ENCODE measurements at places on chromosomes 2 and 18.

GRCh38 chr18:12645751-12646203 lies 12.1 kb downstream of the SPIRE1 start:
- DNase-seq, result no peak

DNA sequence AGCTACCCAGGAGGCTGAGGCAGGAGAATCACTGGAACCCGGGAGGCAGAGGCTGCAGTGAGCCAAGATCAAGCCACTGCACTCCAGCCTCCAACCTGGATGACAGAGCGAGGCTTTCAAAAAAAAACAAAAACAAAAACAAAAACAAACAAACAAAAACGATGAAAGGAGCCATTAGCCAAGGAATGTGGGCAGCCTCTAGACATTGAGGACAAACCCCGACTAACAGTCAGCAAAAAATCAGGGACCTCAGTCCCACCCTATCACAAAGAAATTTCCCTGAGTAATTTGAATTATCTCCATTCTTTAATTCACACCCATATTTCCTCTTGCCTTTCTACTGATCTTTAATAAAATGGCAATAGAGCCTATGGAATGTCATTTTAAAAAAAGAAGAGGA lies 75.8 kb downstream of the MBD2 start:
- DNase-seq, result no peak

DNA sequence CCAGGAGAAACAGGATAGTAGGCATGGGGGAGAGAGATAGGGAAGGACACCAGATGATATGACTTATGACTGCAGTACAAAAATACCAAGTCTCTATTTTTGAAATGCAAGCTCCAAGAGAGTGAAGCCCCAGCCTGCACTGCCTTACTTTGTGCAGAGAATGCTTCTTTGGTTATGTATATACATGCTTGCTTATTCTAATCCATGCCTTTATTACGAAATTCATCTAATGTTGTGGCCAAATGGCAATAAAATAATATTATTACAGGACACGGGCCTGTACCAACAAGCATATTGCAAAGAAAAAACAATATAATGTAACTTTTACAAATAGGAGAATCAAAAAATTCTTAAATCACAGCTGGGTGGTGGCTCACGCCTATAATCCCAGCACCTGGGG lies 110.8 kb downstream of the BCL11A start:
- no peak for DNase-seq

GRCh38 chr2:225615514-225615913 lies 216.0 kb downstream of the NYAP2 start:
- DNase-seq, result no peak

DNA sequence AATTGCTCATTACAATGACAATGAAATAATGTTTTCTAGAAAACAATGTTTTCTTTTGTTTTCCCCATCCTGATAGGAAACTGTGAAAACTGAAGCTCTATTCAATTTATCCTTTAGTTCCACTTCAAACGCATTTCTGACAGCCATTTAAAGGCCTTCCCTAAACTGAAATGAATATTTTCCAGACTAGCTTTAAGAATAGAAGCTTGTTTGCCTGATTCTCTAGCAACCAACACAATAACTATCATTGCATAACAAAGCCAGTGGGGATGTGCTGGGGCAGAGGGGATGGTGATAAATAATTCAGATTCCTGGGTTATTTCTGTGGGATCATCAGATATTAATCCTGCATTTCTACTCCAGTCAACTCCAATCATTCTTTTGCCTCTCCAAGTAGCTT lies 427.1 kb downstream of the RND3 start:
- DNase-seq, result no peak

DNA sequence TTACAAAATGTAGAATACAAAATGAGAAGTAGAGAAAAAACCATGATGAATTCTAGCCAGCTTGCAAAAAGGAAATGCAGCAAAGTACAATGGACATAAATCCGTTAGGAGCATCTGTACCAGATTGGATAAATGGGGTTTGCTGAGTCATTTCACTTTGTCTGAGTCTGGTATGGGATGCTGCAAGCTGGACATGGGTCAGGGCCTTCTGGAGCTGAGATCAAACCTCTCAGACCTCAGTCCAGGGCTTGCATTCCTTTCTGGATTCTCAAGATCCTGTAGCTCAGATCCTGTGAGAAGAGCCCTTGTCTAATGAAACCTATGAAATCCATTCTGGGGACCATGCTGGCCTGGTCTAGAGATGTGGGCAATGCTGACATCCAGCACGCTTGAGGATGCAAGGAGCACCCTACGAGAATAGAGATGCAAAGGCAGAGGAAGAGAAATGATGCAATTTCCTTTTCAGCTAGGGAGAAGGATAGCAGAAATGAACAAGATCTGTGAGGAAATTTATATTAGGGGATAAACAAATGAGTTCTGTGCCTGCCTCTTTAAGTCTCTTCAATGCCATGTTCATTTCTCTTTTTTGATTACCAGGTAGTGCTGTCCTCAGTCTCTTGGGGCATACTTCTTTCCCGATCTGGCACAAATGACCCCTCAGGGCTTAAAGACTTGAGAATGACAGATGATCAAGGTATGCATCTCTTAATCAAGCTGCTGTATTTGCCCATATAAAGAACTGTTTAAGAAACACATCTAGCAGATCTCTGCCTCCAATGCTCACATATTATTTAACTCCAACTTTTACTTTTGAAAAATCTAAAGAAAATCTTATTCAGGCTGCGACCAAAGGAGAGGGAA lies 230.4 kb downstream of the MEIS1 start:
- no peak for DNase-seq
